ENCODE measurements at places on chromosomes 12 and 14.

DNA sequence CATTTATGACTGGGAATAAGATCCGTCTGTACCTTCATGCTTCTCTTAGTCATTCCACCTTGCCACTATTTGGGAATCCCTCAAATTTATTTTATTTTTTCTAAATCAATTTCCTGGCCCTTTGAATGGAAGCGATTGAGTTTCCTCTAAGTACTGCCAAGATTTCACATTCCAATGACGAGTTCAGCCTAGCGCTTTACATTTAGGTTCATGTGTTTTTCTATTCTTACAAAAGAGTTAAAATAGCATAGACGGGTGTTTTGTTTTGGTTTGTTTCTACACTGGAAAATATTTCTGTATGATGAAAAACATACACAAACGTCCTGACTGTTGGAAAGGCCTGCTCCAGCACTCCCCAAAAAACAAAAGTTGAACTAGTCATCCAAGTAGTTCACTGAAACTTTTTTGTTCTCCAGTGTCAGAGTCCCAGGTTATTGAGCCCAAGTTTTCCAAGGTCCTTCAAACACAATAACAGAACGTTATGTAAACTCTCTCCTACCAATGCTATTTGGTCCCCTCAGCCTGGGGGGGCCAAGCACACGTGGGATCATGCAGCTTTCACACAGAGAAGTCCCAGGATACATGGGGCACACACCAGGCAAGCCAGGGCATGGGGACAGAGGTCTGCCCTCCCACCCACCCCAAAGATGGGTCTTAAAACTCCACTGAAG lies 74.8 kb upstream of the FOXN3 start:
- no peak for DNase-seq

GRCh38 chr14:32246751-32247150 lies 43.7 kb upstream of the RNU6-8 start:
- DNase-seq: no peak

DNA sequence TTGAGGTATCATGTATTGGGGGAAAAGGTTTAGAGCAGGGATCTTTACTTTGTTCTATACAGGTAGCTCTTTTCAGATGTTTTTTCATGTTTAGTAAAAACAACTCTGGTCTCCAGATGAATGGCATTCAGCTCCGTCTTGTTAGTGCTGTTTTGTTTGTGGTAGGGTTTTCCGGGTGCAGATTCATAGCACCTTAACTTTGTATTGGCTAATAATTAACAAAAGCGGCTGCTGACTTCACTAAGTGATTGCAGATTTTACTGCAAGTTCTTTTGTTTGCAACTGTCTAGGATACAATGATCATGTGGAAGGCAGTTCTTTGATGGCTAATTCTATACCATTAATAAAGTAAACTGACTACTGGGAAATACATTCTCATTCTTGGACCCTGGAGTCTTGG lies 32.2 kb upstream of the BHLHE41 start:
- no peak for DNase-seq

DNA sequence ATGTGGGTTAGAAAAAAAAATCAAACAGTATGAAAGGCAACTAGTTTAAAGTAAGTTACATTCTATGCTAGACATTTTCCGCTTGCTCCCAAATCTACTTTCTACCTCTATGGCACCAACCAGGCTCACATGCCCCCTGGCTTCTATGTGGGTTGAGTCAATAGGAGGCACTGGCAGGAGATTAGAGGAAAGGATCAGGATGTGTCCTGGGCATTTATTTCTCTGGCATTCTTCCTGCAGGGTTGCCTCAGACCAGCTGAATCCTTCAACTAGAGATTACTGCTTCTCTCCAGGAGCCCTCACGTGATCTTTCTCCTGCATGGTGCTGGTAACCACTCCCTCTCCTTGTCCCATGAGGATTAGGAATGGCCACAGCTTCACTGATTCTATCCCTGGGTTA lies 14.9 kb upstream of the CCDC60 start:
- DNase-seq: no peak

DNA sequence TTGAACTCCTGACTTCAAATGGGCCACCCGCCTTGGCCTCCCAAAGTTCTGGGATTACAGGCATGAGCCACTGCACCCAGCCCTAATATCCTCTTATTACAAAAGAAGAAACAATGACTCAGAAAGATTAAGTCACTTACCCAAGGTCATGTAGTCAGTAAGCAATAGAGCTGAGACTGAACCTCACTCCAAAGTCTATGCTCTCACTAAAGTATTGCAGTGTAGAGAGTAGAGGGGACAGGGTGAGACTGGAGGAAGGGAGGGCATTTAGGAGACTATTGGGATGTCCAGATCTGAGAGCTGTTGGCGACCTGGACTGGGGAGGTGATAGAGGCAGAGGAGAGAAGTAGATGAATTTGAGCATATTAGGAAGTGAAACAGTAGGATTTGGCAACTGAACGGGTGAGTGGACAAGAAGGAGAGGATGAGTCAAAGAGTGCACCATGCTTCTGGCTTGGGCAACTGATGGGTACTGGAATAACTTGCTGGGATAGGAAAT lies 11.8 kb downstream of the P2RX7 start:
- no peak for DNase-seq
